Activated CD4-positive, alpha-beta T cell treated with anti-CD3 and anti-CD28 coated beads, Interleukin-2, amount 50 U/mL, for 16 hours (primary cell): ENCODE measurements at places on chromosomes 7 and 10.

DNA sequence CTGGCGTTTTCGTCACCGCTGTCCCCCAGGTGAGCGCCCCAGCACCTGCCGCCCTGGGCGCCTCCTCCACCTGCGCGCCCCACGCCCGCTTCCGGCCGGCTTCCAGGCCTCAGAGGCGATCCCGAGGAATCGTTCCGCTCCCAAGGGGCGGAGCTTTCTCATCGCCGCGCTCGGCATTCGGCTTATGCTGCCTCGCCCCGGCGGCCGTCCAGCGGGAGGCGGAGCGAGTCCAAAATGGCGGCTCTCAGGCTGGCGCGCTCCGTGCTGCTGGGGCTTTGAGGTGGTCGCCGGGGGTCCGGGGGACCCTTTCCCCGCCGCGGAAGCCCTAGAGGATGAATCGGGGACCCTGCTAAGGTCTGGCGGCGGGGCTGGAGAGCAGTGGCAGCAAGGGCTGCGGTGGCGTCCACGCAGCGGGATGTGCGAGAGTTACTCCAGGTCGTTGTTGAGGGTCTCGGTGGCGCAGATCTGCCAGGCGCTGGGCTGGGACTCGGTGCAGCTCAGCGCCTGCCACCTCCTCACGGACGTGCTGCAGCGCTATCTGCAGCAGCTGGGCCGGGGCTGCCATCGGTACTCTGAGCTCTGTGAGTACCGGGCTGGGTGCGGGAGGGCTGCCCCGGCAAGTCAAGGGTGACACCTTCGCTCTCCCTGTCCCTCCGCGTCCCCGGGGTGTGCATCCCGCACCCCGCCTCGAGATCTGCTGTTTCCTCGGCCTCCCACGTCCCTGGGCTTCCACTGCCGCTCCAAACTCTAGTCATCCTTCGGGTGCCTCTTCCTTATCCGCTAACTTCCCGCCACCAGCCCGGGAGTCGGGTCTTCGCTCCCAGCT lies at the start of gene TAF3:
TAF3 (plus strand) TSS at position 211 of the 826 bp plus-strand sequence; CDS start at position 416, 205 bp downstream.
- DNase-seq: peak; percentile 92

- DNase-seq: peak; percentile 52
Observed at GRCh38 chr7:93147363-93147762, 822 bp downstream of the SAMD9L start.

DNA sequence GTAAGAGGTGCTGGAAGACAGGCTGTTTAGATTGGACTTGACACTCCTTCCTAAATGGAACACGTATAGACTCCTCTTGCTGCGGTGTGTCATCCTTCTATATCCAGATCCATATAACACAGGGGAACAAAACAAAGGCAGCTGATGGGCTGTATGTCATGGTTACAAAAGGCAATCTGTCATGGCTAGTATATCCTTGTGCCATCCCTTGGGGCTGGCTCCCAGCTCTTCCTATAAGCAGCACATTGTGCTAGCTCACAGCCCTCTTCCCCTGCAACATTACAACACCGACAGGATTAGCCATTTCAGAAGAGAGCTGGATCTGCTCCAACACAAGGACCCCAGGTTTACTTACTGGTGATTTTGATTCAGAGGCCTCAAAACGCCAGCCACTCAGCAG lies 15.3 kb downstream of the LIPK start:
- no peak for DNase-seq

DNA sequence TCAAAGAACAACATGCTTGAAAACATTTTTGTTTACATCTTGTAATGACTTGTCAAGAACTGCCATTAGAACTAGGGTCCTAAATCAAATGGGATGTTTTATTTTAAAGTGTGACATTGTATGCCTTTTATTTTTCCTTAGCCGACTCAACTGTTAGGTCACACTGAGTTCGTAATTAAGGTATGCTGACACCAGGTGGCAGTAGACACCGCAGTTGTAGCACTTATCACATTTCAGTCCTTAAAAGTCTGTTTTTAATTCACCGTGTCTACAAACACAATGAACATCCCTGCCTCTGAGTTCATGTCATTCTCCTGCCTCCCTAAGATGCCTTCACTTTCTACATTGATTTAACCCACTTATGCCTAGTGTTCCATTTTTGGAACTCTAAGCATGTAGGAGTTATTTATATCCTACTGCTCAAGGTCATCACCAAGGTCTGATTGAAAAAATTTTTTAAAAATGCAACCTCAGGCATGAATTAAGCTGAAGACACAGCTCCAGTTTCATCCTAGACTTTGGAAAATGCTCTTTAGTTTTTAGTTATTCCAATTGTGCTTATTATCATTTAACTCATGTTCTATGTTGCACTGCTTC lies 186.1 kb downstream of the BMPER start:
- peak; percentile 25 for DNase-seq

- DNase-seq: no peak
Observed at GRCh38 chr7:98303906-98304305, 22.4 kb downstream of the BRI3 start.

DNA sequence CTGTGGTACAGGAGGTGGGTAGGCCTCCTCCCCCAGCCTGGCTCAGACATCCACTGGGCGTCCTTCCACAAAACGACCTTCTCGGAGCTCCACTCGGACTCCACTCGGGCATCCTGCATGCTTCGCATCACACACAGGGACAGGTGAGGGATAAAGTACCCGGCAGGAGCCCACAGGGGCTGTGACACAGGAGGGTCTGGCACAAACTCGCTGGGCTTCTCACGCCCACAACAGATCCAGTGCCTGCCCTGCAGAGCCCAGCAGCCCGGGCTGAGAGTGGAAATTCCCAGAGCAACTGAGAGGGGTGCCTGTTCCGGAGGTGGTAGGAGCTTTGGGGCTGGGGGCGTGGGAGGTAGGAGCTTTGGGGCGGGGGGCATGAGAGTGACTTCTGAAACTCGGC lies 108.4 kb downstream of the MKI67 start:
- no peak for DNase-seq

DNA sequence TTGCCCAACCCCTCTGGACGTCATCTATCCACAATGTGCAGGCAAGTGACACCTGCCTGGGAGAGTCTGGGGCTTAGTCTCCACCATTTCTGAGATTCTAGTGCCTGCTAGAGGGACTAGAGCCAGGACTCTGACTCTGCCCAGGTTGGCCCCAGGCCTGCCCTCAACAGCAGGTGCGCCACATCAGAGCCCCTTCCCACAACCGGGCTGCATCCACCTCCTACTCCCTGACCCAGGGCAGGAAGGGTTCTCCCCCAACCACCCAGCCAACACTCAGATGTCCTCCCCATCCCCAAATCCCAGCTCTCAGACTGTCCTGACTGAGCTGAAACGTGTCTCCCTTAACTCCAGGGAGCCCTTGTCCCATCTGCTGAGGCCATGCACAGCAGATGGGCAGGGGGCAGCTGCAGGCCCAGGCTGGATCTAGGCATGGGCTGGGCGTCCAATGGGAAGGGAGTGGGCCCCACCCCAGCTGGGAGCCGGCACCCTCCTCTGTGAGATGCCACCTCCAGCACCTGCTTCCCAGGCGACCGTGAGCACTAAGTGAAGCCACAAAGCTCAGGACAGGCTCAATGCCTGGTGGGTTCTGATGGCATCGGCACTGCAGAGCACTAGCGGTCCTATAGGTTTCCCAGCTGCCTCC lies 49.2 kb downstream of the RASGEF1A start:
- DNase-seq: no peak

DNA sequence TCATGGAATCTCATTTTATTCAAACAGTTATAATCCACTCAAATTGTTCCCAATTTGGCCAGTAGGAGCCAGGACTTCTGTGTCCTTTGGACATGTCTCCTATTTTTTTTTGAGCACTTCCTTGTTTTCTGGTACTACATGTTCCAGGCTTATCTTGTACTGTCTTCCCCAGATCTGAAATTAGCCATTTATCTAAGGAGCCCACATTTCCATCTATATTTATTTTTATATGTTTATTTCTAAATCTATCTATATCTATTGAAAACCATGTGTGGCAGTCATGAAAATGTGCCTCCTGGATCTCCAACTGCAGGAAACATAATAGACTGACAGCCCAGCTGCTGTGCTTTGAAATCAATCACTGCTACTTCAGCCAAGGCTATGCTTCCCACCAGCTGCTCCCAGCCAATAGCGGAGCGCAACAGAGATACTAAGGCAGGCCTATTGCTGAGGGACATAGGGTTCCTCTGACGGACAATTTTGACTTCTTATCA lies 147.1 kb downstream of the LRRC4 start:
- no peak for DNase-seq

DNA sequence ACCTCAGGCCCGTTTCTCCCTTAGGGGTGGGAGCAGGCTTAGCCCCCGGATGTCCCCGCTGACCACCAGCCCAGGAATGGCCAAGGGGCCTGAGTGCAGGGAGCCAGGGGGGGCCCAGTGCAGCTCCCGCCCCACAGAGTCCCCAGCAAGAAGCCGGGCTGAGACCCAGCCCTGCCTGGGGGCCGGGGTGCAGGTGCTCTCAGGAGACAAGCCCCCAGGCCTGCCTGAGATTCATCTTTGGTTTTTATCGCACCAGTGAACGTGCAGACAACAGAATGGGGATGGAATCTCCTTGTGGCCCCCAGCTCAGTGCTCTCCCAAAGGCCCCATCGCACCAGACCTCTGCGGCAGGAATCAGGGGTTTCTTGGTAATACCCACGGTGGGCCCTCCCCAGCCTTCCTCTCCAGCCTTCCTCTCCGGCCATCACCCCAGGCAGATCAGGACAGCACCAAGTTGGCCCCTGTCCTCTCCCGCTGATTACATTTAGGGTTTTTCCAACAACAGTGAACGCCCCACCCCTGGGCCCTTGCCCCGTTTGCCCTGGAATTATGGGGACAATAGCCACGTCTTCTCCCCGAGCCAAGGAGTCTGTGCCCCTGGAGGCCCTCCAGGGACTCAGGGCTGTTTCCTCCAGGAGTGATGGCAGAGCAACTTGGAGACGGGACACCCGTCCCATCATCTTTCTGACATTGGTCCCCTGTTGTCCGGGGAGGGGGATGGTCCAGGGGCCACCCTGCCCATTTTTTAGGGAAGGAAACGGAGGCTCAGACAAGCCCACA lies 22.4 kb downstream of the ADAP1 start:
- DNase-seq: no peak
